ENCODE measurements at places on chromosomes 11 and 22.
A peak's percentile ranks its signal among the peaks of the same experiment; 100 is the strongest.

DNA sequence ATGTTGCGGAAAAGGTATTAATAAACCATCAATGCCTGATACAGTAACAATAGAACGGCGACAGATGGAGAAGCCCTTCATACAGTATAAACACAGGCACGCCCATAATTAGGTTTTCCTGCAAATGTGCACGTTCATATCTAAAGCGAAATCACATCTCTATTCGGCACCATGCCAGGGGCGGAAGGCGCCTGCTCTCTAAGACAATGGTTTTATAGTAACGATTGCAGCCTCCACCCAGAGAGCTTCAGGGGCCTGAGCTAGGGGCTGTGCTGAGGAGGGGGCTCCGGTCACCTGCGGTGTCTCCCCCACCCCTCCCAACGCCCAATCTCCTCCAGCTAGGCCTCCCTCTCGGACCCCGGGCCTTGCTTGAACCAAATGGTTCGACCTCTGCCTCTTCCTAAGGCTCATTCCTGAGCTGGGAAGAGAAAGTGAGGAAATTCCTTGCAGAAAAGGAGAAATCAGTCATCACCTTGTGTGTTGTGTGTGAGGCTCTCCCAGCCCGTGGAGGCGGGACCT, 9.6 kb downstream of the KRTAP5-5 start:
- no peak for DNase-seq

DNA sequence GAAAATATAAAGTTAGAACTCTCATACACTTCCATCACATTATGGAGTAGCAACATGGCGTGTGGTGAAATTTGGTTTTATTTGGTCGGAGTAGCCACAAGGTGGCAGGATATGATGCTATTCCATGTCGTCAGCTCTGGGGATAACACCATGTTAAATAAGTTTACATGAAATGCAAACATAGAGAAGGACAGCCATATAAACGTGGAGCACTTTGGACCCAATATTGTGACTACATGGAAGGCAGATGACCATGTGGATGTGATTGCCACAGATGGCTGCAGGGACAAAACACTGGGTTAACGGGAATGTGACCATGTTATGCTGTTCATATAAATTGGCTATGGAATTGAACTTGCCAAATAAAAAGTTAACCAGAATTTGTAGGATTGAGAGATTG, 21.0 kb downstream of the OR5M11 start:
- no peak for DNase-seq

DNA sequence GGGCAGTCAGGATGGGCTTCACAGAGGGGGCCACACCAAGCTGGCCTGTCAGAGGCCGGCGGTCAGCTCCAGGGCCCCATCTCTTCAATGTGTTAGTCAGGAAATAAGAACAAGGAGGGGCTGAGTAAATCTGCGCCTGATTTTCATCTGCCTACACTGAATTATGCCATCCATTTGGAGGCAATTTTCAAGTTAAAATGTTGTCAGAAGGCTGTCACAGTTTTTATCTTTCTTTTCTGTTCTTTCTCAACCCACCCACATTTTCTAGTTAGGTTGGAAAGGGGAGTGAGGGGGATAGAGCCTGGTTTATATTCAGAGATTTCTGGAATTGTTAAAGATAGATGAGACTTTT, 18.8 kb downstream of the ADORA2A start:
- DNase-seq, result peak; percentile 56

GRCh38 chr11:60634126-60634525, 65.3 kb upstream of the MS4A8 start:
- DNase-seq, result no peak

DNA sequence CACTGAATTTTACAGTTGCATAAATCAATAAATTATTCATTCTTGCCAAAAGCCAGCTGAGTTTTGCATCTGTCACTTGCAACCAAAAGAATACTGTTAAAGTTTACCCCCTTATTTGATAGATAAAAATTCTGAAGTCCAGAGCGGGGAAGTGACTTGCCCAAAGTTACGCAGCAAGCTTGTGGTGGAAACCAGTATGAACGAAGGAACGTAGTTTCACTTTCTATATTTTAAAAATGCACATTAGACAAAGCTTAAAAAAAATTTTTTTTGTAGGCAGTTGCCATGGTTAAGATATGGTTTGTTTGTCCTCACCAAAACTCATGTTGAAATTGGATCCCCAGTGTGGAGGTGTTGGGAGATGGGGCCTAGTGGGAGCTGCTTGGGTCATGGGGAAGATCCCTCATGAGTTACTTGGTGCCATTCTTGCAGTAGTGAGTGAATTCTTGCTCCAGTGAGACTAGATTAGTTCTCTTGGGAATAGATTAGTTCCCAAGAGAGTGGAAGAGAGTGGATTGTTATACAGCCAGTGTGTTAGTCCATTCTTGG, 46.3 kb upstream of the SEZ6L start:
- DNase-seq, result no peak

- no peak for DNase-seq
Measured at GRCh38 chr11:119685111-119685746, 43.8 kb downstream of the NECTIN1 start.

DNA sequence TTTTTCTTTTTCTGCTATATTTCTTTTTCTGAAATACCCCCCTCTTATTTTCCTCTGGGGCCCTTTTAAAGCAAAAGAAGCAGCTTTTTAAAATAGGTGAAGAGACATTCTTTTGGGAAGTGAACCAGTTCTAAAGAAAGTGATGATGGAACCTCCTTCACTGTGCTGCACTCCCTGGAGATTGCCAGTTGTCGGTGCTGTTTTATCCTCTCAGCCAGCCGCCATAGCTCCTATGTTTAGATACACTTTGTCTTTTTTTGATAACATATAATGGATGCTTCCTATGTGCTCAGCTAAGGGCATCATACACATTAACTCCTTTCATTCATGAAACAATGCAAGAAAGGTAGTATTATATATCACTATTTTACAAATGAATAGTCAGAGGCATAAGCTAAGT, 14.0 kb downstream of the CFAP300 start:
- DNase-seq, result no peak

DNA sequence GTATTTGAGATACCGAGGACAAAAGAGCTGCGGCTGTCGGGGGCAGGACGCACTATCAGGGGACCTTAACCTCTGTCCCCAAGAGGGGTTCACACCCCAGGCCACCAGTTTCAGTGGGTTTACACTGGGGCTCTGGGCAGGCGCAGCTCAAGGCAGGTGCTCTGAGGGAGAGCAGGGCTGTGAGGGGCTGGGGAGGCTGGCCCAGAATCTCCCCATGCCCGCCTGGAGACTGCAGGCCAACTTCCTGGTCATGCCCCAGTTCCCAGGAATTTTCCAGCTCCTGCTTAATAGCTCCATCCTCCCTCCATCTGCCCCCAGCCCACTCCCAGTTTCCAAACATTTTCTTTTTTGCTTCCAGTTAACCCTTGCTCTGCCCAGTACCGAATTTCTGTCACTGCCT, 7.6 kb upstream of the PGA3 start:
- no peak for DNase-seq

DNA sequence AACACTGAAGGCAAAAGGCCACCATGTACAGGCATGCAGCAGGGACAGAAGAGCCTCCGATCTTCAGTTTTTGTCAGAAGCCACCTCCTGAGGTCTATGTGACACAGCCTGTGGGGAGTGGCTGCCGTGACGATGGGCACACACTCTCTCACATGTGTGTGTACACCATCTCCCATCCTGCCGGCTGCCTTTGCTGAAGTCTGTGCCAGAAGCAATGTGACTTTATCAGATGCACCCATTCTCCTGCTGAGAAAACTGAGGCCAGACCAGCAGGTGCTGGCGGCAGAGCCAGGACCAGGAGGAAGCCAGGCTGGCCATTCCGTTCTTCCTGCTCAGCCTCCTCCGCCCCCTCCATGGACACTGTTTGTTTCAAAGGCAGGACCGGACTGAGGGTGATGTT, 16.7 kb downstream of the SHANK2 start:
- no peak for DNase-seq

DNA sequence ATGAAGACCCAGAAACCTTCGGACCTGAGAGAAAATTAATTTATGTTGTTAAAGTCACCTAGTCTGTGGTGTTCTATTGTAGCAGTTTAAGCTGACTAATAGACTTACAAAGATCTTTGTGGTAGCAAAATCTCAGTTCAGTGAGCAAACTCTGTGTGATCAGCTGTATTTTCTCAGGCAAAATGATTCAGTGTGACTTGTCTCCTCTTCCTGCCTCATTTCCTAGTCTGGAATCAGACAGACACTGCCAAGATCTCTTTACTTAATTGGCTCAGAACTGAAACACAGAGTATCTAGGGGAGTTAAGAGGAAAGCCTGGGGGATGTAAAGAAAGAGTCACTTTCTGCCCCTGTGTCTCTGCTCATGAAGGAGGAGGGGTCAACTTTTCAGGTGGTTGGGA, 564.7 kb downstream of the KCNA4 start:
- no peak for DNase-seq

GRCh38 chr11:93783362-93783761, 720 bp upstream of the MED17 start:
- DNase-seq, result no peak

GRCh38 chr11:73962101-73962705, 11.4 kb downstream of the DNAJB13 start:
- DNase-seq, result peak; percentile 69

DNA sequence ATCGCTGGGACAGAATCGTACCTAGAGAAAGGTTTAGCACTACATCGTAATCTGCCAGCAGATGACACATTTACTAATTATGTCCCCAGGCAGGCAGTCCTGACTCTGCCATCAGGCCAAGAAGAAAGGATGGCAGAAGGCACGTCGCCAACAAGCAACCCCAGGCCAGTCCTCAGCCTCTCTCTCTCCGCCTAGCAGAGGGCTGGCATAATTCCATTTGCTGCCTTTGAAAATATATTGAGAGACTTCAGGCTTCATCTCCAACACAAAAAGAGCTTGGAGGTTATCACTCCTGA, 1517.0 kb downstream of the TBC1D22A start:
- DNase-seq, result no peak

GRCh38 chr11:122048401-122048800, 67.6 kb downstream of the BLID start:
- DNase-seq, result no peak

DNA sequence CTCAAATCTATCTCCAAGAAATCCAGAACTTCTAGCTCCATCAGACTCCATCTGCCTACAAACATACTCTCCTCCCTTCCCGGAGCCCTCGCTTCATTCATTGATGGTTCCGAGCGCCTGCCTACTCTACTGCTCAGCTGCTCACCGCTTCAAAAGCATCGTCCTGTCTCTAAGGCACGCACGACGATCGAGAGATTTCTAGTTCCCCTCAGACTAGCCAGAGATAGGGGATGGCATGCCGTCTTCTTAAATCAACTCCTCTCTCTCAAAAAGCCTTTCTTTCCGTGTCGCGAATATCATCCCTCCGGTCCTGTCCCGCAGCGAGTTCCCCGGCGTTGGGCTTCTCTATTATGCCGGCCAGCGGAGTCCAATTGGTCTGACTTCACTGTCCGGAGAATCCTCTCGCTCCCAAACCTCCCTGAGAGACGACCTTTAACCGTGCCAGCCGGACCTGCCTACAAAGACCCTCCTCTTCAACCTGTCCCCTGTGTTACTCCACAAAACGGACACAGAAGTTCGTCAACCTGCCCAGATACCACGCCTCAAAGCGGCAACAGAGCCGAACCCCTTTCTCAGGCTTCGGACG, 592 bp downstream of the EEF1G start:
- no peak for DNase-seq

DNA sequence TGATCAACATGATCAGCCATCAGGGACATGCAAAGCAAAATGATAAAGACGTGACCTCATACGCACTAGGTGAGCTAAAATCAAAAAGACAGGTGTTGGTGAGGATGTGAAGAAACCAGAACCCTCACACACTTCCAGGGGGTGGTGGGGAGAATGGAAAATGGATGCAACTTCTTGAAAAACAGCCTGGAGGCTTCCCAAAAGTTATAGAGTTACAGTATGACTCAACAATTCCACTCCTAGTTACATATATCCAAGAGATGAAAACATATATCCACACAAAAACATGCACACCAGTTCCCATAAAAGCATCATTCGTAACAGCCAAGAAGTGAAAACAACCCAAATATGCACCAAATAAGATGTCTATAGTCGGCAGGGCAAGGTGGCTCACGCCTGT, 42.1 kb upstream of the APLNR start:
- no peak for DNase-seq

- DNase-seq, result no peak
Measured at GRCh38 chr22:29112121-29112520, 39.3 kb downstream of the KREMEN1 start.

DNA sequence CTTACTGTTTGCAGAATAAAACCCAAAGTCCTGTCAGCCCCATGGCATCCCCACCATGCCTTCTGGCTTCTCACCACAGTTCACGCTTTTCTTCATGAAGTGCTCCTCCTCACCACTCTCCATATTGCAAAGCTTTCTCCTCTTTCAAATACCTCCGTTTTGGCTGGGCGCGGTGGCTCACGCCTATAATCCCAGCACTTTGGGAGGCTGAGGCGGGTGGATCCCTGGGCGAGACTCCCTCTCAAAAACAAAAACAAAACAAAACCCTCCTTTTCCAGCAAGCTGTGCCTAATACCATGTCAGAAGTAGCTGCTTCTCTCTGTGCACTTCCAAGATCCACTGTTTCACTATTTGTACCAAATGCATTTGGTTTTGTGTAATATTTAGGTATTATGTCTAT, 6.7 kb downstream of the BACE1 start:
- DNase-seq, result no peak

GRCh38 chr11:115054570-115055538, 376.5 kb downstream of the NXPE2 start:
- DNase-seq, result no peak

DNA sequence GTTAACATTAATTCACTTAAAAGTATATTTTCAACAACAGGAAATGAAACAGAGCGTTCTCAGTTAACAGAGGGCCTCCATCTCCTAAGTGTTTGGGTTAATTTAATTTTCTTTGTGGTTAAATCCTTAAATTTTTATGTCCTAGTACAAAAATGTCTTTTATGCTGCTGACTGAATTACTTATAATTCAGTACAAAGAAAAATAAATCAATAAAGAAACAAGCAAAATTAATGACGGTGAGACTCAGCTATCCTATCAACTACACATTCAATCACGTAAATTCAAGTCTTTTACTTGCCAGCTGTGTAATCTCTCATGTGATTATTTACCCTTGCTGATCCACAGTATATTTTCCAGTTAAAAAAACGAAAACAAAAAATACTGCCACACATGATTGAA, 81.4 kb downstream of the BBOX1 start:
- DNase-seq, result no peak

GRCh38 chr11:27287205-27287604, 75.8 kb downstream of the CCDC34 start:
- no peak for DNase-seq

DNA sequence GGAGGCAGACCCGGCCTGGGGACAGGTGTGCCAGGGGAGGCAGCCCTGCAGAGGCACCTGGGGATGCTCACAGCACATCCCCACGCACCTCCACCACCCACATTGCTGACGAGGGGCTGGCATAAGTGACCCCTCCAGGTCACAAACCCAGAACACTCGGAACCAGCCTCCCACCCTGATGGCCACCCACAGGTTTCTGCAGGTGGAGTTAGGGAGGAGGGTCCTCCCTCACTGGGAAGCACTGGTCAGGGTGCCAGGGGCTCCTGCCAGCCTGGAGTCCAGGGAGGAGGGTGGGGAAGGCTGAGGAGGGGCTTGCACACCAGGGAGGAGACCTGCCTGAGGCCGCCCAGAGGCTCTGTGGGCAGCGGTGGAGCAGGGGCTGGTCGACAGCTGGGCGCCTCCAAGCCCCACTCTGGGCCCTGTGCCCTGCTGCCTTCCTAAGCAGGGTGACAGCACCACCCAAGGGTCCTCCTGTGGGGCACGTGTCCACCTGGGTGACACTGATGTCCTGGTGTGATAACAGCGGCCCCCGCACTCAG, 51.0 kb upstream of the CARS1 start:
- no peak for DNase-seq

All from putamen (tissue), 1 donor.